ENCODE measurements at places on chromosomes 2 and 18. TPM values are rescaled to one million over a fixed set of nuclear protein-coding genes. Genes with fewer than 3 reads are reported as not detected.
A peak's percentile ranks its signal among the peaks of the same experiment; 100 is the strongest.

Gene PLCD4
- 3.6 TPM for total RNA-seq

Gene SFT2D3
- 7.9 TPM for total RNA-seq

- no peak for DNase-seq
Measured at GRCh38 chr2:174546519-174547506, 50.8 kb downstream of the WIPF1 start.

GRCh38 chr2:200264631-200265030 lies 41.9 kb upstream of the SPATS2L start:
- no peak for DNase-seq

GRCh38 chr2:176445956-176446355 lies 176.7 kb downstream of the MTX2 start:
- DNase-seq = no peak

- peak; percentile 78 for DNase-seq
Measured at GRCh38 chr18:49728542-49728941, 84.8 kb downstream of the ACAA2 start.

DNA sequence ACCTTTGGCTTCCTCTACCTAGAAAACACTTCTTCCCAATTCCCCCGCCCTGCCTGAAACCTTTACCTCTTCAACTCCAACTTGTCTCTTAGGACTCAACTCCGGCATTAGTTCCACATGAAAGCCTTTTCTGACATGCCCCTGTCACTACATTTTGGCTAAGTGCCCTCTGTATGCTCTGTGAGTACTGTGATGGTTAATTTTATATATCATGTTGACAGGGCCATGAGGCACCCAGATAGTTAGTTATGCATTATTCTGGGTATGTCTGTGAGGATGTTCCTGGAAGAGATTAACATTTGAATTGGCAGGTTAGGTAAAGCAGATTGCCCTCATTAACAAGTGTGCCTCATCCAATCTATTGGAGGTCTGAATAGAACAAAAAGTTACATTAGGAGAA lies 75.6 kb upstream of the NCKAP5 start:
- no peak for DNase-seq

- DNase-seq = no peak
Measured at GRCh38 chr2:199457147-199458008, at the start of gene SATB2. TSS of gene SATB2 (minus strand) at chr2:199457939. CDS start at chr2:199456037, 1,902 bp downstream.

- DNase-seq = no peak
Measured at GRCh38 chr18:70289351-70290312, 787 bp downstream of the SOCS6 start.

- peak; percentile 78 for DNase-seq
Measured at GRCh38 chr2:28437149-28437835, 44.6 kb downstream of the FOSL2 start.

DNA sequence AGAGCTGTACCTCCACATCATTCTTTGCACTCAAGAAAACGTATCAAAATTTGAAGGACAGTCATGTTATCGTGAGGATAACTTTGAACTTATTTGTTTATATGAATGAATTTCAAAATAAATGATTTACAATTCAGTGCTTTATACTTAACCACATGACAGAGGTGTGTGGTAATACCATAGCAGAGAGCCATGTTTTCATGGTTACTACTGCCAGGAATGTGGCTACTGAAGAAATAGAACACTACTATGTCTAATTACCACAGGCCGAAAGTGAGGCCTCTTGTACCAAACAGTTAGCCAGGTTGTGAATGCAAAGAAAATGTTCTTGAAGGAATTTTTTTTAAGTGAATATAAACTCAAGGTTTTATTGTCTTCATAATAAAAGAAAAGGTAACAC lies 49.2 kb downstream of the AAK1 start:
- DNase-seq = no peak

DNA sequence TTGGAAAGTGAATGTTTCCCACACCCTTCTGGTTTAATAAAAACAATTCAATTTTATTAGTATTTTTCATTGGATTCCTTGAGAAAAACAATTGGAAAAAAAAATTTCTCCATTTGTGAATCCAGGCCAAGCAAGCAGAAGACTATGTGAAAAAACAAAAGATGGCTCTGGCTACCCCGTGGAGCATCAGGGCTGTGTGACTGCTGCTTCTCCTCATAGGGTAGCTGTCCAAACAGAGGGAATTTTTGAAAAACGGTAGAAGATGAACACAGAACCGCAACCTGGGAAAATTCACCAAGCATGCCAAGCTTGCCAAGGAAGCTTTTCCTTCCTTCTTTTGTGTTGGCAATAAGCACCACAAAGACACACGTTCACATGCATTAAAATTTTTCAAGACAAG lies 71.3 kb upstream of the ACVR2A start:
- DNase-seq = no peak

- DNase-seq = no peak
Measured at GRCh38 chr2:88857274-88857741, 165.8 kb downstream of the RPIA start.
